ENCODE measurements at places on chromosomes 7 and 10.

DNA sequence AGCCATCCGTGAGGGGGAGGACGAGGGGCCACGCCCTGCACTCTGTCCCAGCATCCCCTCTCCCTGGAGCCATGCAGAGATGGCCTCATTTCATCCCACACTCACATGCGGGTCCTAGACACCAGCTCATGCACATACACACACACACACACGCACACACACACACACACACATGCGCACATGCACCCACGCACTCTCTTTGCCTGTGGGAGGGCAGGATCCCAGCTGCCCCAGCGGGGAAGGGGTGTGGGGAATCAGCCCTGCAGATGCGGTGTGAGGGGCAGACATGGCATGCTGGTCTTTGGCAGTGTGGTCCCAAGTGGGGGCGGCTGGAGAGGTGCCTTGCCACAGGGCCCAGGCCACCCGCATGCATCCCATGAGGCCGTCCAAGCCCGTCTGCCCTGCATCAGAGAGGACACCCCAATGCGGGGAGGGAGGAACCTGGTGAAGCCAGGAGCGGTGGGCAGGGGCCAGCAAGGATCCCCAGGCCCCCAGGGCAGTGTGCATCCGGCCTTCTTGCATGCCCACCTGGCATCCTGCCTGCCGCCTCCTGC is 68.1 kb downstream of the LHPP start:
- no peak for DNase-seq

GRCh38 chr7:92709150-92709549 is 119.0 kb upstream of the FAM133B start:
- DNase-seq: no peak

GRCh38 chr7:84372155-84372621 is 177.6 kb upstream of the SEMA3A start:
- no peak for DNase-seq

DNA sequence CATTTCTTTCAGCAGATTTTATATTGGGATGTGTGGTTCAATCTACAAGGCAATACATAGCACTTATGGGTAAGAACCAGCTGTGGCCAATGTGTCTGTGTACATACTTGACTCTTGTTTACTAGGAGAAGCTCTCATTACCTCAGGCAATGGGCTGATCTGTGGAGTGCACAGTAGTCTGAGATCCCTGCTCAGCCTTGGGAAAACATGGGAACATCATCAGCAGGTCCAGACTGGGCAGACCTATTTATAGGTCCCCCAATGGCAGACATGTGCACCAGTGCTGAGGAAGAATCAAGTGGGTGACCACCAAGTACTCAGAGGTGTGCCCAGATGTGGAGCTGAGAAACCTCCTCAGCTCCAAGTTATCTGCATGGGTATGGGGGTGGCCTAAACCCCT is 349.7 kb downstream of the KIF20B start:
- DNase-seq: no peak

DNA sequence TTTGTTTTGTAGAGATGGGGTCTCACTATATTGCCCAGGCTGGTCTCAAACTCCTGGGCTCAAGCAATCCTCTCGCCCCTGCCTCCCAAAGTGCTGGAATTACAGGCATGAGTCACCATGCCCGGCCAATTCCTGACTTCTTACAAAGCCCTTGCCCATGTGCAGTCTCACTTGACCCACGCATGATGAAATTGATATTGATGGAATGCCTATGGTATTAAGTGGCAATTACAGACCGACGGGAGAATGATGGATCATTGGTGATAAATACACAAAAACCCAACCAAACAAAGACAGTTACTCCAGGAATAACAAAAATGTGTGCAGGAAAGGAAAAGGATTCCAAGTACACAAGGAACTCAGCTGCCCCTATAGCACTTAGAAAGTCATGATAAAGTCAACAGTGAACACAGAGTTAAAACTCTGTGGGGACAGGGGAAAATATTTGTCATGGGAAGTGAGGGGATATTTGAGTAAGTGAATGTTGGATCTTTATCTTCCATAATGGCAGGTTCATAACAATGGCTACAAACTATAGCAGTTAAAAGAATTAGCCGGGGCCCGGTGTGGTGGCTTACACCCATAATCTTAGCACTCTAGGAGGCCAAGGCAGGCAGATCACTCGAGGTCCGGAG is 21.6 kb downstream of the HIP1 start:
- DNase-seq: no peak

GRCh38 chr7:70069977-70070376 is 471.7 kb downstream of the AUTS2 start:
- no peak for DNase-seq

GRCh38 chr10:43419997-43420368 is 11.0 kb upstream of the HNRNPF start:
- no peak for DNase-seq

DNA sequence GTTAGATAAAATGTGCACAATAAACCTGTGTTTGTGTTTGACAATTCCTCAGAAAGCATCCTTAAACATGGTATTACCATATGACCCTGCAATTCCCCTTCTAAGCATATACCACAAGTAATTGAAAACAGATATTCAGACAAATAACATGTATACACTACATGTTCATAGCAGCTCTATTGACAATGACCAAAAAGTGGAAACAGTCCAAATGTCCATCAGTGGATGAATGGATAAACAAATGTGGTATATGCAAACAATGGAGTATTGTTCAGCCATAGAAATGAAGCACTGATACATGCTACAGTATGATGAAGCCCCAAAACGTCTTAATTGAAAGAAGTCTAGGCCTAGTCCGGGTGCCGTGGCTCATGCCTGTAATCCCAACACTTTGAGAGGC is 280.1 kb downstream of the OTUD1 start:
- DNase-seq: no peak

GRCh38 chr7:120941064-120941463 is 9.5 kb upstream of the ING3 start:
- no peak for DNase-seq

DNA sequence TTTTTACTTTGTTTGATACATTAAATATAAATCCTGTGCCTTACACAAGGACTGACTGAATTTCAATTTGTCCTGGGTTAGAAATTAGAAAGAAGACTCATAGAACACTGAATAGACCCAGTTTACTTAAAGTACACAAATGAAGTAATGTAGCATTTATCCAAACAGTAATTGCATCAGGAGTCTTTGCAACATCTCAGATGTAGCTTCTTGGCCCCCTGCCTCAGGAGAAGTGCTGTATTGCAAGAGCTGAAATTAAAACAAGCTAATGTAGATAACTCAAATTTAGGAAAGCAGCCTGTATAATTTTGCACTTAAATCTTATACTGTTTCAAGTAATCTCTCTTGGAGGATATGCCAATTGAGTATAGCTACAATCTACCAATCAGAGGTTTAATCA is 54.3 kb upstream of the KCND2 start:
- DNase-seq: no peak

GRCh38 chr7:146764458-146764857 is 647.9 kb downstream of the CNTNAP2 start:
- no peak for DNase-seq

- no peak for DNase-seq
Observed at GRCh38 chr10:71590781-71591350, 128.7 kb downstream of the C10orf105 start.

DNA sequence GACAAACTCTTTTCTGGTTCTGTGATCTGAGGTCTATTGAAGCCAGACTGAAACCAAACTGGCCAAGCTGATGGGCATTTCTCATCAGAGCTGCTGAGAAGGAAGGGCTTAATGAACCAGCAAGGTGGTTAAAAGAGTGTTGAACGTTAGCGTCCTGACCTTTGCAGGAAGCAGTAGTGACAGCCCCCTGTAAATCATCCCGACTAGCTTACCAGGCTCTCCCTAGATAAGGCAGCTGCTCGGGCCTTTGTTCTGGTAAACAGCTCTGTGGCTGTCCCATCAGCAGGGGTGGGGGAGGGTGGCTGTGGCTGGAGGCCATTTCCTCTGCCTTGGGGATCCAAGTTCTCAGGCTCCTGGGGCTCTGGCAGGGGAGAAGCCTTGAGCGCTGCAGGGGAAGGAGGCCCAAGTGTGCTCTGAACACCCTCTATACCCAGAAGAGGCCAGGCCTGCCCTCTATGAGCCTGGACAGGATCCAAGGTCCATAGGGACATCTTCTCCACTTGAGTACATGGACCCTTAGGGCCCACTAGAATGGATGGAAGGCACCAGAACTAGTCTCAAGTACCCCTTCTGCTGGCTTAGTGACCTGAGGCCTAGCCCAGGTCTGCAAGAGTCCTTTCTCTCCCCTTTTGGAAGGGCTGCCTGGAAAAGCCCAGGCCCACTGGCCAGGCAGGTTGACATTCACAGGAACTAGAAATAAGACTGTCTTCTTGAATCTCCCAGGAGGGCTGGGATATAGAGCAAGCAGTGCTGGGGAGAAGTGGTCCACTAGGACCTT is 134.6 kb downstream of the ARHGAP22 start:
- no peak for DNase-seq

DNA sequence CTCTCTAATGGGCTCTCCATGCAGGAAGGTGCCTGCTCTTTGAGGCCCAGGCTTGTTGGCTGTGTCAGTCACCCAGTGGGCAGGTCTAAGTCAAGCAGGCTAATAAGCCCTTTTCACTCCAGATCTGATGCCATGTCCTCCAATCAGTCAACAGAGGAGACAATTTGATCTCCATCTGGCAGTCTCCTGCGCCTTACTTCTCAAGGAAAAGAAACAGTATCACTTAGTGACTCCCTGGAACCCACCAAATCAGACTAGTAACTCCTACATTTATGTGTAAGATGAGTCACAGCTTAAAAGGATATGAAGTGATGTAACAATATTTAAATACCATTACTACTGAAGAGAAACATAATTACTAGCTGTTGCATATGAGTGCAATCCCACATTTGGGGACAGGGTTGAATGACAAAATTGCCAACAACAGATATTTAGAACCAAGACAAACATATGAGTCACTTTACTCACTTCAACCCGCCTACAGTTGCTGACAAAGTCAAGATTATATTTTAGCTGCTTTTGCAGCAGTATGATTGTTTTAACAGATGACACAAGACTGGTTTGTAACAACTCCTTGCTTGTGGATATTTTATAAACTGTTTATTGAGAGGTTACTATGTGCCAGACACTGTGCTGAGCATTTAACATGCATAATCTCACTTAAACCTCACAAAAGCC is 72.1 kb downstream of the USP6NL start:
- DNase-seq: no peak

DNA sequence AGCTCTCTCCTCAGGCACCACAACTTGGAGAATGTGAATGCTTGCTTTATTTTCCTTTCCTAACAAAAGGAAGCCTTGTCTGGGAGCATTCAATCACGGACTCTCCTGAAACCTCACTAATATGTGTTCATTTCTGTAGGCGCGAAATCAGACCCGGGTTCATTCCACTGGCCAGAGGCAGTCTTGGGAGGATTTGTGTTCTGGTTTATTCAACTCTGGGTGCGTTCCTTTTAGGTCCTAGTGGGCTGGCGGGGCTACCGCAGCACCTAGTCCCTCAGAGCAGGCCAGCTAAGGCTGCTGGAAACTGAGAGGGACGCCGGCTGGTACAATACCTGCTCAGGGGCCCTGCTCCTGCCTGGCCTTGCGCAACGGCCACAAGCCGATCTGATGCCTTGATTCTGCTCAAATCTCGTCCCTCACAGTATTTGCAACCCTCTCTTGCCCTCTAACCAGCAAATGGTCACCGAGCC is 7.5 kb downstream of the HOXA4 start:
- no peak for DNase-seq

DNA sequence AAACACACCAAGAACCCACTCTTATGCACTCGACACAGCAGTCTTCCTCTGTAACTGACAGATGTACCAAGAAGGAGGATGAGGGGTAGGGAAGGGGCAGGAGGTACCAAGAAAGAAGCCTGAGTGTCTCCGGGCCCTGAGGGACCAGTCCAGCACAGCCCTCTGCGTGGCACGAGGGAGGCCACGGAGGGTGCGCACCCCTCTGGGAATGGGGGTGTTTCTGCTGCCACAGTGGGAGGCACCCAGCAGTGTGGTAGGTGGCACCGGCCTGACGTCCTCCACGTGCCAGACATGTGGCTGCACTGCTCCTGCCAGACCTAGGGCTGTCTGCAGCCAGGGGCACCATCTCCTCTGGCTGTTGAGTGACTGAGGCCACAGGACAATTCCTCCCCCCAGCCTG is 154.3 kb downstream of the ZMYND11 start:
- no peak for DNase-seq

GRCh38 chr7:46713868-46714596 is 793.0 kb upstream of the IGFBP3 start:
- DNase-seq: no peak

GRCh38 chr10:94680544-94680943 is 3.0 kb upstream of the CYP2C18 start:
- DNase-seq: no peak

DNA sequence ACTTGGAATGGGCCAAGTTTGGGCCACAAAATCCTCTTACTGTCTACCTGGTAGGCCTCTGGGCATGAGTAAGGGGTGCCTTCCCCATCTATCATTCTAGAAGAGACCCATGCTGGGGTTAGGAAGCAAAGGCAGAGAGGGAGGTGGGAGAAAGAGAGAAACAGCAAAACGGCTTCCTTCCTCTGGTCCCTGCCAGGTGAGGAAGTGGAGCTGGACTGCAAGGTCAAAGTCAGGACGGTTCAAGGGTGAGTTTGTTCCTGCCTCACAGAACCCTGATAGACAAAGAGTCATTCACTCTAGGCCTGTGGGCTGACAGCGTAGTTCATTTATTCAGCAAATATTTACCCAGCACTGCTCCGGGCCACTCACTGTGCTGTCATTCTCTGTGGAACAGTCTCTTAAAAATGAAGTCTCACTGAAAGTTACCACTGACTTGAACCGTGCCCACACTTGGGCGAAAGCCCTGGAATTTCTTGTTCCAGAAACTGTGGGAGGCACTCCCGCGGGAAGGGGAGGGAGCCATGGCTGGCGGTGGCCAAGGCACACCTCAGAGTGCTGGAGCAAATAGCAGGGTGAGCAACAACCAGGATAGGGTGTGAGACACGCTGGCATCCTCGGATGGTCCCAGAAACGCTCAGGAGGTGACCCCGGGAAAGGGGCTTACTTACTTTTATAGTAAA is 26.2 kb upstream of the ECHDC3 start:
- no peak for DNase-seq

DNA sequence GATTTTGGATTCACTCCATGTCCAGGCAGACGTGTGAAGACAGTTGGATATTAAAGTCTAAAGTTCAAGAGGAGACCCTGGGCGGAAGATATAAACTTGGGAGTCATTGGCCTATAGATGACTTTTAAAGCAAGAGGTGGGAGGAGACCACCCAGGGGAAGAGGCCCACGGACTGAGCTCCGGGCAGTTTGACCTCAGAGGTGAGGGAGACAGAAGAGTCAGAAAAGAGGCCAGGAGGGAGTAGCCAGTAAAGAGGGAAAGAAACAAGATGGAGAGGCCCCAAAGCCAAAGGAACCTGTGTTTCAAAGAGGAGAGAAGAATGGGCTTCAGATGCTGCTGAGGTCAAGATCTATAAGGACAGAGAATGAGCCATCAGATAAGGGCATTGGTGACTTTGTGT is 11.4 kb downstream of the CARD11 start:
- no peak for DNase-seq

GRCh38 chr7:139871331-139871730 is 42.3 kb downstream of the TBXAS1 start:
- DNase-seq: no peak

GRCh38 chr10:58089739-58090138 is 178.0 kb downstream of the IPMK start:
- DNase-seq: no peak
